ENCODE measurements at places on chromosomes 12 and 14.

GRCh38 chr14:46651526-46652144 lies at the start of gene RPL10L:
Gene RPL10L (minus strand): TSS chr14:46651781. CDS start chr14:46651736, 45 bp downstream.
- DNase-seq: no peak

DNA sequence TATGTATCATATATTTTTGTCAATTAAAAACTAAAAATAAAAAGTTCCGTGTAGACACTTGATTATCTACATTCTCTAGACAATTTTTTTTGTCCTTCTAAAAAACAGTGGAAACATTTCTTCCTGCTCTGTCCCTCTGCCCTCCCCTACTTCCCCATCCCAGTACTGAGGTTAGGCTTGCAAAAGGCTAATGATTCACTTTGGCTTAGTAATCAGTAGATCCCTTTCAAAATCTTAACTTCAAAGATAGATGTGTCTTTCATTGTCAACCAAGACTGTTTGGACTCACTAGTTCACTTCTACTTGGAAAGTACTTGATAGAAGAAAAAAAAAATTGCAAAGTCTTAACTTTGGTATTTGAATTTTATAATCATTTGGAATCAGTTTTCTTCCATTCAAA lies 3.8 kb downstream of the SETD3 start:
- DNase-seq: no peak

GRCh38 chr14:71722885-71723284 lies 209.3 kb upstream of the RGS6 start:
- no peak for DNase-seq

DNA sequence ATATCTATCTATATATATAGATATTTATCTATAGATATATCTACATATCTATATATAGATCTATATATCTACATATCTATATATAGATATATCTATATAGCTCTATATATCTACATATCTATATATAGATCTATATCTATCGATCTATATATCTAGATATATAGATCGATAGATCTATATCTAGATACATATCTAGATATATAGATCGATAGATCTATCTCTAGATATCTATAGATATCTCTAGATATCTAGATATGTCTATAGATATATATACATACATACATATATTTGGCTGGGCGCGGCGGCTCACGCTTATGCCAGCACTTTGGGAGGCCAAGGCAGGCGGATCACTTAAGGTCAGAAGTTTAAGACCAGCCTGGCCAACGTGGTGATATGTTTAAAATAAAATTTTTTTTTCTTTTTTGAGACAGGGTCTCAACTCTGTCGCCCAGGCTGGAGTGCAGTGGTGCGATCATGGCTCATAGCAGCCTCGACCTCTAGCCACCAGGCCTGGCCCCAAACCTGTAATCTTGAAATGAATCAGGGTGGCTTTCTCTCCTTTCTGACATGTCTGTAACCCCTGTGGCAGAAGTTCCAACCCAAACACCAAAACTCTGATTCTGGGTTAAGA lies 18.1 kb downstream of the ARPC3 start:
- DNase-seq: no peak

GRCh38 chr12:5317556-5317955 lies 114.4 kb upstream of the NTF3 start:
- DNase-seq: no peak

DNA sequence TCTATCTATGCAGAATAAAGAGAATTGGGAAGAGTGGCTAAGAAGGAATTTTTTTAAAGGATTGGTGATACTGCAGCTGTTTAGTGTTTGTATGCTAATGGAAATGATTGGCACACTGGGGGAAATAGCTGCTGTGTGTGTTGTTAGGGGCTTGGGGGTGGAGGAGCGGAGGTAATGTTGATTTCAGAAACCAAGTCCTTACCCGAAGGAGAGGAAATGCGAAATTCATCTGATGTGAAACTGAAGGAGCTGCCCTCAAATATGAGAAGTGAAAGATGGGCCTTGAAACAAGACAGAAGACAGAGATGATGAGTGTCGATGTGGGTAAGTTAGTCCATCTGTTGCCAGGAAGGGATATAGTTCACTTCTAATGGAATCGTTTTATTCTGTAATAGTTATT lies 21.2 kb upstream of the RNASE12 start:
- no peak for DNase-seq

DNA sequence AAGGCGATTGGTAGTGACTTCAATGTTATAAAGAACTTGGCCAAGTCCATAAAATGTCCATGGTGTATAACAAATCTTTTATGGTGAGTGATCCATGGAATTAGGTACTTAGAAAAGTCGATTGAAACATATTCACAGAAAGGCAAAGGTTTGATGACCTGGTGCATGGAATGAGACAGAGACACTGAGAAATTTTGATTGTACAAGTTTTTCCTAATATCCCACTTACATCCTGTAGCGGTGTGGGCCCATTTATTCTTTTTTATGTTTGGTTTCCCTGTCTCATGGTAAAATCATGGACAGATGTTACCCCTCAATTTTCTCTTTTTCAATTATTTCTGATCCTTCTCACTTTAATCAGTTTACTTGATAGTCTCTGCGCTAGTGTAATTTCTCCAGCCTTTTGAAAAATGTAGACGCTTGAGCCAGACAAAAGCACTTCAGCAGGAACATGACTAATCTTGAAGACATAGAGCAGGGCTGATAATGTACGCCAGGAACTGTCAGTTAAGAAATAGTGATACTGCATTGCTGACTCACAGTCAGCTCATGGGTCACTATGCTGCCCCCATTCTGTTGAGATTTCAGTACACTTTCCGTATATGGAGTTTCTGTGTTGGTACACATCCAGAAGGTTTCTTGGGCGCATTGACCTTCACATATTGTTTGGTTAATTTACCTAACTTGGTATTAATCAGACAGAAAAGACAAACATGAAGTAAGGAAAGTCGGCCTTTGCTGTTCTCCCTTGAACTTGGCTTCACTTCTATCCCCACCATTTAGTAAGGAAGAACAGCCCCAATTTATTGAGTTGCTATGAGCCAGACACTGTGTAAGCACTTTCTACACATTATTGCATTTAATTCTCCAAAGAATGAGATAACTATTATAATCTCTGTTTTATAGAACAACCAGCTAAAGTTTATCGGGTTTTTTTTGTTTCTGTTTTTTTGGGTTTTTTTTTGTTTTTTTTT lies 841.7 kb downstream of the DIO2 start:
- DNase-seq: no peak

DNA sequence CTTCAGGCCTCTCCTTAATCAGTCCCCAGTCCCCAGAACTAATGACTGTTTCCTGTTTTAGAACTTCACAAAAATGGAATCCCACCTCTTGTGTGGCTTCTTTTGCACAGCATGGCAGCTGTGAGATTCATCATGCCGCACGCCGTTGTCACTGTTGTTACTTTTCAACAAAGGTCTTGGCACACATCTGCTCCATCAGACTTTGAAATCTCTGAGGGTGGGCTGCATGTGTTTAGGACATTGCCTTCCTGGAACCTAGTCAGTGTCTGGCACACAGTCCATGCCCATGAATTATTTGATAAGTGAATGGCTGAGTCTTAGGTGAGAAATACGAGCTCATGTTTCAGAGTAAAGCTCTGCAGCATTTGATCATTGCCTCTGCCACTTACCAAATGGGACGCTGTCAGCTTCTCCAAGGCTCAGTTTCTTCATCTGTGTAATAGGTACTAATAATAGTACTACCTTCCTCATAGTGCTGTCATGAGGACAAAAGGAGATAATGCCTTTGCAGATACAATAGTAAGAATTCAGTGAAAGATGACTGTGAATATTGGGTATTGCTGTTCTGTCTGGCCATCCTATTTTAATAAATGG lies 90.4 kb downstream of the SRRM4 start:
- DNase-seq: no peak

GRCh38 chr14:96911499-96912149 lies 114.4 kb downstream of the VRK1 start:
- DNase-seq: no peak

GRCh38 chr14:96567289-96567899 lies 65.2 kb downstream of the PAPOLA start:
- DNase-seq: no peak

- DNase-seq: no peak
Observed at GRCh38 chr12:59182191-59182590, 261.9 kb upstream of the LRIG3 start.
